ENCODE measurements at places on chromosomes 3 and 15.

DNA sequence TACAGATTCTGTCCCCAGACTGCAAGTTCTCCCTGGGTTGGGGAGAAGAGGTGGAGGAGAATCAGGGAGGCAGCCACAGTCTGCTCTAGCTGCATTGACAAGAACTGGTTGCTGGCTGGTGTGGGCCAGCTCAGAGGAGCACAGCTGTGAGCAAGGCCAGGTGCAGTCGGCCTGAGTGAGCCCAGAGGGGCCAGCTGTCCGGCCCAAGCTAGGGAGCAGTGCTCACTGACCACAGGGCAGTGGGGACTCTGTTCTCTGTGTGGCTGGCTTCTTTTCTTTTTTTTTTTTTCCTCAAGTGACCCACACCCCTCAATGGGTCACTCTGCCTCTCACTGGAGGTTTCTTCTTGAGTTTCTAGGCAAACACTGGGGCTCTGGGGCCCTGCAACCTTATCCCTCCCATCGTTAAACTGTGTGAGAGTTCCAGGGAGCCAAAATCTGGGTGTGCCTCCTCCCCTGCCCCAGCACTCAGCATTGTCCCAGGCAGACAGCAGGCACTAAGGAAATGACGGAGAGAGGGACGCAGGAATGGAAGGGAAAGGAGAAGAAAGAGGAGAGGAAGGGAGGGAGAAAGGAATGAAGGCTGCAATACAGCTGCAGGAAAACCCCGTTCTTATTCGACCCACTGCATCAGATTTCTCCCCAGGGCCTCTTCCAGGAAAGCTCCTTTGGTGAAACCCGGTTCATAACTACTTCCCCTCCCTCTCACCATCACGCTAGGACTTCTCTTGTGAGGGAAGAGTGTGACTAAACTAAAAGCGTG is 37.7 kb upstream of the HES1 start:
- DNase-seq = peak; percentile 46

DNA sequence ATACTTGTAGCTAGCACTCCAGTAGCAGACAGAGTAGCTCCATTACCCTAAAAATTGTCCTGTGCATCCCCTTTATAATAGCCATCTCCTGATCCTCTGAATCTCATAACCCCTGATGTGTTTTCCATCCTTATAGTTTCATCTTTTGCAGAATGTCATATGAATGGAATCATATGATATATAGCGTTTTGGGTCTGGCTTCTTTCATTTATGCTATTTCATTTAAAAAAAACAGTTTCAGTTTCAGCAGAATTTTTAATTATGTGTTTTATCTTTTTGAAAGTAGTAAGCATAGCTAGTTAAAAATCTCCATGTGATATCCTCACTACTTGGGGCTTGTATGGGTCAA is 132.7 kb downstream of the KLF13 start:
- DNase-seq = no peak

- no peak for DNase-seq
Observed at GRCh38 chr3:72681598-72681997, 166.6 kb downstream of the SHQ1 start.

DNA sequence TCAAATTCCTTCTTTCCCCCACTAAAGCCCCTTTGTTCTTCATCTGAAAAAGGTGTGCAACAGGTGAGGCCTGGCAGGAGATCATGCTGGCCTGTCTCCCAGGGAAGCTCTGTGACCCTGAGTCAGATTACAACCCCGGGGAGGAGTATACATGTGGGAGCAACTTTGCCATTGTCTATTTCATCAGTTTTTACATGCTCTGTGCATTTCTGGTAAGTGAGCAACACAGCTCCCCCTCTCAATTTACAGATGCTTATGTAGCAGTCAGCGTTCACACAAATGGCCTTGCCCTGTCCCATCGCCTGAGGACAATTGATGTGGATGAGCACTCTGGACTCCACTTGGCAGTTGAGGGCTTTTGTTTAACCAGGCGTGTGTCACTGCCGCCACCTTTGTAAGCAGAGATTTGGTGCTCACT is 70.4 kb downstream of the CHDH start:
- DNase-seq = no peak

Measured in Kasumi-1 (cell line).